T-helper 17 cell (primary cell): ENCODE measurements at places on chromosomes 6 and 20. TPM values are rescaled to one million over a fixed set of nuclear protein-coding genes. Genes with fewer than 3 reads are reported as not detected.

FOXC1 gene
- total RNA-seq = not detected

FAM110A gene
- total RNA-seq = 35.1 TPM

DNA sequence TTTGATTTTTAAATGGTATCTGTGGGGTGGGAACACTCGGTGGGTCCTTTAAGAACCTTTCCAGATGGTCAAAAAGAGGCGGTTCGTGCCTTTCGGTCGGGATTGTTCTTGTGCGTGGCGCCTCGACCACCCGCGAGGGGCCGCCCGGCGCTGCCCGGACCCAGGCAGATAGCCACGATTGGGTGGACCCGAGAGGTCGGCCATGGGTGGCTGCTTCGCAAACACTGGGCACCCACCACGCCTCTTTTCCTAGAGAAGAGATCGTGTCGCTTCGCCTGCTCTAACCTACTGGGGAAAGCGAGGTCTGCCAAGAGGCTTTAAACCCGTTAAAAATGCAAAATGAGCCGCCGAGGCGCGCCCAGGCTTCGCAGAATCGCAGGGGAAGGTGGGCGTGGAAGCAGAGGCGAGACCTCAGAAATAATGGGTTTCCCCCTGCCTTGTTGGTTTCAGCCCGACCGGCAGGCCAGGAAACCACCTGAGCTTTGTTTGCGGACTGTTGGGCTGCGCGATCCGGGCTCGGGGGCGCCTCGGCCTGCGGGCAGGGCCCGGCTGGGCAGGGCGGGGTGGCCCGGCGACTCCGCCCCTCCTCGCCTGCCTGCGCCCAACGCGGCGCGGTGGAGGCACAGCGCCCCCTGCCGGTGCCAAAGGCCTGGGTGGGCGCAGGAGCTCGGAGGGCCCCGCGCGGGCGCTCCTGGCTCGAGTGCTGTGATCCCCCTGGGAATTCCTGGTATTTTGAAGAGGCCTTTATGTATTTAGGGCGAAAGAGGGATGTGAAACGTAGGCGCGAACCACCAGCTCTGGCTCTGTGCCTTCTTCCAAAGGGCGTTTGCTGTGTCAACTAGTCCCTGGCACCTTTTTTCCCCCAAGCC, 1.6 kb downstream of the MARCKS start:
- peaks cover 22% of the 10 kb centered on the region for H3K27me3 ChIP-seq
- H3K4me3 ChIP-seq = peak overlapping the region; percentile 64
- H3K36me3 ChIP-seq = peaks cover 4% of the 10 kb centered on the region
- peaks cover 21% of the 10 kb centered on the region for H3K4me1 ChIP-seq
- DNase-seq = peak; percentile 74
- H3K27ac ChIP-seq = peak overlapping the region; percentile 83

- H3K27ac ChIP-seq = no peak overlapping the region
- no peaks in the 10 kb centered on the region for H3K4me1 ChIP-seq
- no peak overlapping the region for H3K4me3 ChIP-seq
- H3K36me3 ChIP-seq = peaks cover 3% of the 10 kb centered on the region
- DNase-seq = no peak
Measured at GRCh38 chr20:4567170-4567569, 154.5 kb upstream of the PRND start.

GRCh38 chr6:127690092-127690491, 113.1 kb downstream of the C6orf58 start:
- no peaks in the 10 kb centered on the region for H3K4me1 ChIP-seq
- no peak overlapping the region for H3K27ac ChIP-seq
- peaks cover 5% of the 10 kb centered on the region for H3K36me3 ChIP-seq
- H3K4me3 ChIP-seq = no peak overlapping the region

- H3K36me3 ChIP-seq = peaks cover 7% of the 10 kb centered on the region
- no peak for DNase-seq
- no peak overlapping the region for H3K27ac ChIP-seq
Measured at GRCh38 chr6:16600026-16600425, 161.2 kb downstream of the ATXN1 start.

DNA sequence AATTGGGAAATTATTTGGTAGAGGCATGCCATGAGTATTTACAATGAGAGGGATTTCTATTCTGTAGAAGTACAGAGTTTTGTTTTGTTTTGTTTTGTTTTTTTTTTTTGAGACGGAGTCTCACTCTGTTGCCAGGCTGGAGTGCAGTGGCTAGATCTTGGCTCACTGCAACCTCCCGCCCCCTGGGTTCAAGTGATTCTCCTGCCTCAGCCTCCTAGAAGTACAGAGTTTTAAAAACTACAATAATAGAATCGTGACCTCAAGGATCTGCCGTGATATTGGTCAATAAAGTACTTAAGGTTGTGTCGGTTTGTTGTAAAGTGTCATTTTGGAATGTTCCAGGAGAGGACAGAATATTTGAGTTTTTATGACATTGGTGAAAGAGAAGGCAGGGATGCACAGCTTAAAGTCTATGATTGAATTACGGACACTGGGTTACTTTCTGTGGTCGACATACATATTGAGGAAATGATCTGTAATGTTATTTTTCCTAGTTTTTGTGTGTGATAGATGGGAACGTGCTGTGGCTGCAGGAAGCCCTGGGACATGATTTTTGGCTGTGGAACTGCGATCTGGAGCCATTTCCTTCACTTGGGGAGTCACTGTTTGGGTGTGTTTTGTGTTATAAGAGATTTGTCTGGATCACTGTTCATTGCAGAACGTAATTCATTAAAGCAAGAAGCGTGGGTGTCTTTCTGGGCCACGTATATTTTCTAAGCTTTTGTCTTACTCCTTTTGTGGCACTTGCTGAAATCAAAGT, 59.6 kb downstream of the TIAM2 start:
- DNase-seq = no peak
- H3K27ac ChIP-seq = no peak overlapping the region
- no peaks in the 10 kb centered on the region for H3K36me3 ChIP-seq
- peaks cover 3% of the 10 kb centered on the region for H3K4me1 ChIP-seq
- H3K27me3 ChIP-seq = no peaks in the 10 kb centered on the region
- no peak overlapping the region for H3K4me3 ChIP-seq

DNA sequence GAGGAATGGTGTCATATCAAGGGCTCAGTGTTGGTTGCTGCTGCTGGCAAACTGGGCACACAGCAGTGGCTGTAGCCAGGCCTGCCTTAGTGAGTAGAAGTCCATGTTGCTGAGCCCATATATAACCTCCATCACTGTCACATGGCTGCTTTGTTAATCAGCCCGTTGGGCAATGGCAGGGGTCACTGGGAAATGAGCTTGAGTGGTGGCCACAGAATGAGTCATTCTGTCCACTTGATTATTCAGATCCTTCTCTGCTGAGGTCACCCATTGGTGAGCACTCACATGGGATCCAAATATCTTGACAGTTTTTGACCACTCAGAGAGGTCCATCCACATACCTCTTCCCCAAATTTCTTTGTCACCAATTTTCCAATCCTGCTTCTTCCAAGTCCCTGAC, 898.9 kb upstream of the EYS start:
- no peaks in the 10 kb centered on the region for H3K36me3 ChIP-seq
- H3K27me3 ChIP-seq = no peaks in the 10 kb centered on the region
- no peak overlapping the region for H3K27ac ChIP-seq
- H3K4me3 ChIP-seq = no peak overlapping the region
- DNase-seq = no peak

DNA sequence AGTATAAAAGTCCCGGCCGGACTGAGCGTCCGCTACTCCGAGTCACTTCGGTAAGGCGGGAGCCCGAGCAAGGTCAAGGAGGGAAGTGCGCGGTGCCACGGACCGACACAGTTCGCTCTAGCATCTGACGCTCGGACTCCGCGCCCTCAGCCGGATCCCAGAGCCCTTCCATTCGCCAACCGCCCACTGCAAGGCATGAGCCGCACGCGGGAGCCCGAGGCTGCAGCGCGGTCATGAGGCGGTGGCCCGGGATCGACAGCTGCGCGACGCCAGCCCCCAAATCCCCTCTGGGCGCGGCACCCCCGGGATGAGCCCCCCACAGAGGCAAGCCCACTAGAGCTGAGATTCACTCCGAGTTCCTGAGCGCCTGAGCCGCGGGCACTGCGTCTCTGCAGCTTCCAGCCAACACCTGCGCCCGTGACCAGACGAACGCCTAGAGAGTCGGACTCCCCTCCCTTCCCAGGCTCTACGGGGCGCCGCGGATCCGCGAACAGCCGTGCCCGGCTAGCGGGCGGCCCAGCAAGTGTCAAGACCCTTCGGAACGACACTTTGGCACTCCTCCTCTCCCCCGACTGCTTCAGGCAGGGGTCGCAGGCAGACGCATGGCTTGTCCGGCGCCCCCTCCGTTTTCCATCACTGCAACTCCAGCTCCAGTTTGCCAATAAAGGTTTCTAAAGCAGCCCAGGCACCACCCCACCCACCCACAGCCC, 725 bp upstream of the ISM1 start:
- peaks cover 40% of the 10 kb centered on the region for H3K27me3 ChIP-seq
- peak overlapping the region; percentile 39 for H3K27ac ChIP-seq
- no peaks in the 10 kb centered on the region for H3K36me3 ChIP-seq

DNA sequence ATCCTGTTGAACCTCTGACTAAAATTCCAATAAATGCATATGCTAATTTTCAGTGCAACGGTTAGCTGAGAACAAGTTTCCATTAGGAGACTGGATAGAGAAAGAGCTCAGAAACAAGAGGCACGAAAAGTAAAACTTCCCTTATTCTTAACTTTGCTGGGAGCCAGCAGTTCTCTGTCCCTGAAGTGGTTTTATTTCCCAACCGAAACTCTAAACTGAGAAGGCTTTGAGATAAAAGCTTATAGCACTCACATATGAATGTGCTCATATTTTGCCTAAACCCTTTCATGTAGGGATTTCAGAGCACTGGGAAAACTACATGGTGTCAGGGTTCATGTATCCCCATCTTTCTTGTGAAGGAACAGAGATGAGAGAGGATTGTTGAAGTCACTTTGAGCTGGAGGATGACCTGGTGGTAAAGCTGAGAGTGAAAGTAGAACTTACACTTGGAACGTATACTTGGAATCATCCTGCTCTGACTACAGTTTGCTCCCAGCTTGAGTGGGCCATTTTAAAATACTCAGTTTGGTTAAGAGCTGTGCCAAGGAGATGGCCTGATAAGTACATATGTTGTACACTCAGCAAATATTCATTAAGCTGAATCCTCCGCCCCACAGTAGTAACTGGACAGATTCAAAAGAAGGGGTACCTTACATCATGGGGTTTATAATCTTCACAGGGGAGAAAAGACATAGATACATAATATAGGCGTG, 324.2 kb upstream of the CNR1 start:
- no peak for DNase-seq
- H3K27me3 ChIP-seq = peaks cover 26% of the 10 kb centered on the region
- H3K36me3 ChIP-seq = no peaks in the 10 kb centered on the region
- no peak overlapping the region for H3K27ac ChIP-seq
